Fibroblast of skin of right quadriceps (primary cell): ENCODE measurements at places on chromosomes 3 and 15.
A peak's percentile ranks its signal among the peaks of the same experiment; 100 is the strongest.

- peak; percentile 69 for DNase-seq
These were observed 226.1 kb downstream of the VPS13C start for GRCh38 chr15:61834076-61834697.

GRCh38 chr15:62658498-62658897 lies 384.0 kb upstream of the TPM1 start:
- peak; percentile 8 for DNase-seq

DNA sequence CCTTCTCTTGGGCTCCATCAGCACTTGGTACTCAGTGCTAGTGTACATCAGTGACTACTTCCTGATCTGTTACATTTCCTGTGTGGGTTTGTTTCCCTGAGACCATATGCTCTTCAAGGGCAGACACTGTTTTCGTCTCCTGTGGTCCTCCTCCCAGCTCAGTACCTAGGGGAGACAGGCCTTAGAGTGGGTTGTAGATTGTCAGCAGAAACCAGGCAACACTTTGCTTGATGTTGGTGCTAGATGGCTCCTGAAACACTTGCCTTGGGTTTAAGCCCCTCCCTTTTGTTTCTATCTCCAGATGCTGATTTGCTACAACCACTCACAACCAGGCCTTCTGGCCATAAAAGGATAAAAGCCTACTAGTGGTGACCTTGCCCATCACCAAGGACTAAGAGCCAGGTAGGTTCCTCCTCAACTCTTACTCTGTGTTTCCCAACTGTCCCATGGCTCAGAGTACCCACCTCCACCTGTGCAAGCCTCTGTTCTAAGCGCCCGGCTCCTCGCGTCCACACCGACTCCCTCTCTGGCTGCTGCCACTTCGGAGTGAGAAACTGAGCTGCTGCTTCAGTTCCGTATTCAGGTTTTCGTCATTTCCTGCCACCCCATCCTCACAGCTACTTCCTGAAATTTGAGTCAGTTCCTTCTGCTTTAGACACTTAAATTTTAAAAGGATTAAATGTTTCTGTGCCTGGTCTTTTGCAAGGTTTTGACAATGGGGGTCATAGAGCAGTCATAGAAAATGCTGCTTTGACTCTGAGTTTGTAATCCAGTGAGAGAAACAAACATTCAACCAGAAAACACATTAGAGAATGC lies at the start of gene HCLS1:
HCLS1 (minus strand) TSS at position 548 of the 816 bp plus-strand sequence. CDS start 2,556 bp downstream, outside the sequence.
- peak; percentile 15 for DNase-seq

GRCh38 chr15:101637516-101637915 lies 14.7 kb downstream of the TM2D3 start:
- DNase-seq = no peak

- DNase-seq = no peak
These were observed 200.2 kb upstream of the LRRC3B start for GRCh38 chr3:26422415-26422814.
